ENCODE measurements at places on chromosomes 2 and 18.

- no peak for DNase-seq
These were observed 11.1 kb upstream of the DNPEP start for GRCh38 chr2:219398721-219399363.

- no peak for DNase-seq
These were observed 138.9 kb upstream of the NABP1 start for GRCh38 chr2:191539068-191539467.

DNA sequence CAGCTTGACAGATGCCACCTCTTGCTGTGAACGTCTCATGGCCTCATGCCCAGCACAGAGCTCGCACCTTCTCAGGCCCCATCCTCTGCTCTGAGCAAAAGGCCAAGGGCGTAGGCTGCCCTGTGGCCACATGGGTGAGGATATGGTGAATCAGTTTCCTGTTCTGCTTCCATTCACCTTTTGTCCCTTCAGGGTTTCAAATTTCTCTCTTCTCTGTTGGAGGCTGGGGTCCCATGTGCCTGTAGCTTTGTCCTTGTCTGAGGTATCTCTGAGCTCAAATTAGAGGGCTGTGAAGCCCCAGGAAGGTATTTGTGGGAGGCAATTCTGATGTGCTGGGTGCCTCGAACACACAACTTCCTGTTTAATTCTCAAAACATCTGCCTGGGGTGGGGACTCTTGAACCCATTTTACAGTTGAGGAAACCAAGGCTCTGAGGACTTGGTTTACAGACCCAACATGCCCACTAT lies 29.0 kb downstream of the ZAP70 start:
- peak; percentile 51 for DNase-seq

GRCh38 chr2:28835781-28836180 lies 25.1 kb downstream of the SPDYA start:
- no peak for DNase-seq

- DNase-seq, result no peak
These were observed 2.8 kb upstream of the HAT1 start for GRCh38 chr2:171919453-171919852.

- no peak for DNase-seq
These were observed 6.5 kb downstream of the CYS1 start for GRCh38 chr2:10073706-10074105.

- no peak for DNase-seq
These were observed 34.4 kb downstream of the ATP8B1 start for GRCh38 chr18:57768537-57769326.

DNA sequence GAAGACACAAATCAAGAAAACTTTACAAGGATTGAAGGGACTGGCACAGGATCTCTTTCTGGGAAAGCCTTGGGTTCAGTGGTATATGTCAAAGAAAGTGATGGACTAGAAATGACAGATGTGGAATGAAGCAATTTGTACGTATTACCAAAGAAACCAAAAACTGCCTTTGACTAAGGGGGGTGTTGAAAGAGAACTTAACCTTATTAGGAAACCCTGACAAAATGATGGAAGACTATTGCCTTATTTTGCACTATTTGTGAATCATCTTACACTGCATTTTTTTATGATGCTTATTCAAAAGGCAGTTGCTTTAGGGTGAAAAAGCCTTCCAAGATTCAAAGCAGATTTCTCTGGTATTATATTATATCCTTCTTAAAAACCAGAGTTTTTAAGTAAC lies 4.0 kb downstream of the TSGA10 start:
- no peak for DNase-seq

DNA sequence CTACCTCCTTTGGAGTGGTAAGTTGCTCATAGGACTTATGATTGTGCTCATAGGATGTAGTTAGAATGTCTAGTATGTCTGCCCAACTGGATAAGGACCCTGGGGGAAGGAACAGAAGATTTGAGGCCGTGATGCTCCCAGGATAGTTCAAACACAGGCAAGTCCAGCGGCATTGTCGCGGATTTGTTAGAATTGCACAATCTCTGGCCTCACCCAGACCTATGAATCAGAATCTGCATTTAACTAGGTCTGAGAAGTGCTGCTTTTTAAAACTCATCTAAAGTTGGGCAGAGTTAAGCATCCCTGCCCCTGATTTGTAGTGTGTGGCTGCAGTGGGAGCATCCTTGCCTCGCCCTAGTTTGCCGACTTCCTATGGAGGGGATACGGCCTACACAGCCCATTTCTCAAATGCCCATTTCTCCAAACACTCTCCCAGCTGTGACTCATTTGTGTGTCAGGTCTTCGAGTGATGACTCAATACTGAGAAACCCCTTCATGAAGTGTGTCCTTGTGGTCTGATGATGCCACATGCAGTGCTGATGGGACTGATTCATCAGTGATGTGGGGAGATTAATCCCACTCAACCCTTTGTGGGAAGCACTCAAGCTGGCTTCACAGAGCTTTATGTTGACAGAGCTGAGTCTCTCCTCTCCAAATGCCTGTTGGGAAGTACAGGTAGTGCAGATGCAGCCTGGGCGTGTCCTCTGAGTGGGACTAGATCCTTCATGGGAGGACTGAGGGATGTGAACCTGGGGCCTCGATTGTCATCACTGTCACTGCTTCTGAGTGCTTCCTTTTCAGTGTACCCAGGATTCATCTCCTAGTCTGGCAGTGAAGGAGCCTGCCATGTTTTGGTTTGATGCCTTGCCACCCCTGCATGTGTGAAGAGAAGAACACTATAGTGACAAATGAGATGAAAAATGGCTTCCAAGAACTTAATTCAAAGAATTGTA lies 18.7 kb downstream of the SMIM21 start:
- DNase-seq, result peak; percentile 39

- no peak for DNase-seq
These were observed 85.7 kb upstream of the UGP2 start for GRCh38 chr2:63755965-63756364.

DNA sequence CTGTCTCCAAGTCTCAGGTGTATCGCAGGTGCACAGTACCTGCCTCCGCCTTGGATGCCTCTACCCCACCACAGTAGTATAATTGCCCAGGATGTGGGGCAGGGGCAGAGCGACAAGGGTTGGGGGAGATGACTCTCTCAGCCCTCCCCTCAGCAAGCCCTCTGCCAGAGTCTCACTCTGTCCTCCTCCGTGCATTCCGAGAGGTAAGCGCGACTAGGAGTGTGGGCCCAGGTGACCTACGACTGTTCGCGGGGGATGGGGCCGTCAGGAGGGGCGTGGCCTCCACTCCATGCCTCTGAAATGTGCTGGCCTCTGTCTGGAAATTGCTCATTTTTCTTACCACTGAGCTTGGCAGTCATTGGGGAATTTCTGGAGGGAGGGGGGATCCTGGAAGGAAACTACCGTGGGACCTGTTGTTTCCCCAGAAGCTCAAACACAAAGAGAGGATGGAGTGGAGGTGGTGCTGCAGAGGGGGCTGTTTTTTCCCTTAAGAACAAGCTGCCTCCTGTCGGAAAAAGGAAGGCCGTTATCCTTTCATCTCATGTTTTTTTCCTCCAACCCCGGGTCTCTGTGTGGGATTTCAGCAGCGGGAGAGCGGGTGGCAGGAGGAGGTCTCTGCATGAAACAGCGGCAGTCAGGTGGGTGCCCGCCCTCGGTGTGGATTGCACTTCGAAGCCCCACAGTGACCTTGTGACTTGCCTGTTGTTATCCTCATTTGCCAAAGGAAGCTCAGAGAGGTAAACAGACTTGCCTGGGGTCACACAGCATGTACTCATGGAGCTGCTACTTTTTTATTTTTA lies 13.0 kb upstream of the RALB start:
- no peak for DNase-seq

GRCh38 chr2:150812066-150812465 lies 324.6 kb upstream of the RND3 start:
- DNase-seq, result no peak

DNA sequence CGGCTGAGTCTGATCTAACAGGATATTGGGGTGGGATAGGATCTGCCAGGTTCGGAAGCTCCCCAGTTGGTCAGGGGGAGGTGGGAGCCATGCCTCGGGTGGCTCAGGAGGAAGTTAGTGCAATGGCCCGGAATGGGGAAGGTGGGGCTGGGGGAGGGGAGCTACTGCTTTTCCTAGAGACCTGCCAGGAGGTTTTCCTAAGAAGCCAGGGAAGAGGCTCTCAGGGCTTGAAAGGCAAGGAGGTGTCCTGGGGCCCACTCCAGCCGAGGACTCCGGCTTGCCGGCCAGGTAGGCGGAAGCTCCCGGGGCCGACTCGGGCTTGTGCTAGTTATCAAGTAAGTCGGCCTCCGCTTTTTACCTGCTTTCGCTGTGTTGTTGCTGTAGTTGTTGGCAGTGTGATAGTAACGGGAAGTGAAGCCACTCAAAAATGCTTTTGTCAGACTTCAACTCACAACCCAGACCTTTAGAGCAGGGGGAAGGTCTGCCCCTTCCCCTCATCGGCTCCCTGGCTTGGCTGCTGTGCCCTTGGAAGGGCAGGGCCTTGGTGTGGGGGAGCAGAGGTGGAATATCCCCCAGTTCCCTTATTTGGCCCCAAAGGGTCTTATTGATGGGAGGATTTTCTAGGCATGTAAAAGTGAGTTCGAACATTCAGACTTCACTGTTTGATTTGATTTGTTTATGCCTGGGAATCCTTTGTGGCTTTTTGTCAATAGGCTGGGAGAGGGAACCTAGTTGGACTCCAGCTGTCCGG lies 5.4 kb downstream of the GDF7 start:
- no peak for DNase-seq

GRCh38 chr18:21575656-21576055 lies 24.8 kb downstream of the ESCO1 start:
- DNase-seq, result no peak

DNA sequence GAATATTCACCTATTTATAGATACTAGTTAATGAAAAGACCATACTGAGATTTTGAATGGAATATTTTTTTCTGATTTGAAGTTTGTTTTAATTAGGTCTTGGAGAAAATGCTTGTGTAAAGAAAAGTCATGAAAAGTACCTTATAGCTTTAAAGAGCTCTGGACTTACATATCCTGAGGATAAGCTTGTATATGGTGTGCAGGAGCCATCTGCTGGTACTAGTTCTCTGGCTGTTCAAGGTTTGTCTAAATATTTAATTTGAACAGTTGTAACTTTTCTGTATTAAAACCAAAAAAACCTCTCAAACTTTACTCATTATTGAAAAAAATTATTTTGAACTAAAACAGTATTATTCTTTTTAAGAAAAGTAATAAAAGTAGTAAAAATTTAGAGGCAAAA lies 50.1 kb downstream of the UBR3 start:
- DNase-seq, result no peak

DNA sequence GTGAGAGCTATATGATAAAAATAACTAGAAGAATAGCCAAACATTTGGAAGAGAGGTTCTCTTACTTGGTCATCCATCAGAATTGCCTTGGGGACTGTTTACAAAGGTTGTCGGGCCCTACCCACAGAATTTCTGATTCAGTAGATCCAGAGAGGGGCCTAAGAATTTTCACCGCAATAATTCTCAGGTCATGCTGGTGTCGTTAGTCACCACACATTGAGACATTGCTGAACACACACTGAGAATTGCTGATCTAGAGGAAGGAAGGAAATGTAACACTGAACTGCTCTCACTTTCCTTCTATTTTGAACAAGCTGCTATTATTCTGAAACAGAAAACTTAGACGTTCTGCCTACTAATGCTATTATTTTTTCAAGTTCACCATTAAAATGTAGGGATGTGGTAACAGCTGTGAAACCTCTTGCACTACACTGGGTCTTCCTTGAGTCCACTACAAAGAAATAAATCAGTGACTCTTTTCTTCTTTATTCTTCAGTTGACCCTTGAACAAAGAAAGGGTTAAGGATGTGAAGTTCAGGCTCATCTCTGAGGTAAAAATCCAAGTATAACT lies 491.3 kb downstream of the DPP10 start:
- no peak for DNase-seq

DNA sequence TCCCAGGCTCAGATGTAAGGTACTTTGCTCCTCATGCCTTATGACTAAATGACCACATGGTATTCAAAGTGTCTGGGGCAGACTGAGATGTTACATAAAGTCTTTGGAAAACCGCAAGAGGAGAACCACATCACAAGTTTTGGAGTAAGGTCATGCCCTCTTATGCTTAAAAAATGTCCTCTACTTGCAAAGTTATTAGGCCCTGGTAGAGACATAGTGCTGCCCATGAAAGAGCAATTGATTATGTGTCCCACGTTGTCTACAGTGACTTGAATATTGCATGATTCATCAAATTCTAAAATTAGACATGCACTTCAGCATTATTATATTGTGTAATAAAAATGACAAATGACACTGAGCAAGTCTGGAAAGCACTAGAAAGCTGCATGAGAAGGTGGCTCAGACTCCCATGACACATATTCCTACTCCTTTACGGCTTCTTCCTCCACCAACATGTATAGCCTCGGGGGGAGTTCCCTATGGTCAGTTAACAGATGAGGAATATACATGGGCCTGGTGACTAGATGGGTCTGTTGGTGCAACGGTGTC lies 602.6 kb upstream of the VRK2 start:
- no peak for DNase-seq

DNA sequence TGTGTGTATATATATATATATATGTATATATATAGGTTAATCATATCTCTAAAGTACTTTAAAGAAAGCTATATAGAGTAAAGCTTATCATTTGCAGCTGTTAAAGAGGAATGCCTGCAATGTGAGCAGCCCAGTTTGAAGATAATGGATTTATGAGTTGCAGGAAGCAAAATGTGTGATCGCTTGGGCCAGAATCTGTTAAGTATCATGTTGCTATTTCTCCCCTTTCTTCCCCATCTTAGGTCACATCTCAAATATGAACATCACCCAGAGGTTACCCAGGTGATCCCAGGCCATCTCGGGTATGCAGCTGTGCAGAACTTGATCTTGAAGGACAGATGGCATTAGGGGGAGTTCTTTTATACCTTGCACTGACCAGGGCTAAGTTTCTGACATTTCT lies 316.5 kb downstream of the MTX2 start:
- DNase-seq, result no peak

DNA sequence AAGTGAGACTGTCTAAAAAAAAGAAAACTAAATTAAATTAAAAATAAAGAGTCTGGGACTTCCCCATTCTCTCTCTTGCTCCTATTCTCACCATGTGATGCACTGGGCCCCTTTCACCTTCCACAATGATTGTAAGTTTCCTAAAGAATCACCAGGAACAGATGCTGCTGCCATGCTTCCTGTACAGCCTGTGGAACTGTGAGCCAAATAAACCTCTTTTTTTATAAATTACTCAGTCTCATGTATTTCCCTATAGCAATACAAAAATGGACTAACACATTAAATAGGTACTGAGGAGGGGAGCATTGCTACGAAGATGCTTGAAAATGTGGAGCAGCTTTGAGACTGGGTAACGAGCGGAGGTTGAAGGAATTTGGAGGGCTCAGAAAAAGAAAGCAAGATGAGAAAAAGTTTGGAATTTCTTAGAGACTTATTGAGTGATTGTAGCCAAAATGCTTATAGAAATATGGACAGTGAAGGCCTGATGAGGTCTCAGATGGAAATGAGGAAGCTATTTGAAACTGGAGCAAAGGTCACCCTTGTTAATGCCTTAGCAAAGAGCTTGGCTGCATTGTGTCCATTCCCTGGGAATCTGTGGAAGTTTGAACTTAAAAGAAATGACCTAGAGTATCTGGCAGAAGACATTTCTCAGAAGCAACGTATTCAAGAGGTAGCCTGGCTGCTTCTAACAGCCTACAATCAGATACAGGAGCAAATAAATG lies 128.7 kb downstream of the EIPR1 start:
- DNase-seq, result no peak

- DNase-seq, result no peak
These were observed 25.5 kb upstream of the CTNNA2 start for GRCh38 chr2:79487399-79487798.
